Kidney tubule cell (primary cell): ENCODE measurements at places on chromosomes 16 and 17.

- no peak for DNase-seq
These were observed 583 bp upstream of the ZNF747 start for GRCh38 chr16:30535106-30535776.

GRCh38 chr16:23302045-23302956 is at the start of gene SCNN1B:
Gene SCNN1B, plus strand, starts transcription at chr16:23302302. Its CDS starts 46,298 bp downstream, at chr16:23348600.
- DNase-seq = no peak

DNA sequence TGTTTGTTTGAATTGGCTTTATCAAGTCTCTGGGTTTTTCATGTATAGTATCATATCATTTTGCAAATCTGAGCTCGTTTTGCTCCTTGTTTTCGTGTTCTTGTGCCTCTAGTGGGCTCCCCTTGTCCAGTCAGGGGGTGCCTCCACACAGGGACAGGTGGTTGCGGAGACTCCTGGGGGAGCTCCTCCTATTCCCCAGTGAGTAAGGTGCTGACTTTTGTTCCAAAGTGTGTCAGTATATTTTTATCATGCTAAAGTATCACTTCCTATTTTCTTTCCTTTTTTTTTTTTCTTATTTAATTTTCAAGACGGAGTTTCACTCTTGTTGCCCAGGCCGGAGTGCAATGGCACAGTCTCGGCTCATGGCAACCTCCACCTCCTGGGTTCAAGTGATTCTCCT is 30.3 kb upstream of the IL17C start:
- DNase-seq = no peak

DNA sequence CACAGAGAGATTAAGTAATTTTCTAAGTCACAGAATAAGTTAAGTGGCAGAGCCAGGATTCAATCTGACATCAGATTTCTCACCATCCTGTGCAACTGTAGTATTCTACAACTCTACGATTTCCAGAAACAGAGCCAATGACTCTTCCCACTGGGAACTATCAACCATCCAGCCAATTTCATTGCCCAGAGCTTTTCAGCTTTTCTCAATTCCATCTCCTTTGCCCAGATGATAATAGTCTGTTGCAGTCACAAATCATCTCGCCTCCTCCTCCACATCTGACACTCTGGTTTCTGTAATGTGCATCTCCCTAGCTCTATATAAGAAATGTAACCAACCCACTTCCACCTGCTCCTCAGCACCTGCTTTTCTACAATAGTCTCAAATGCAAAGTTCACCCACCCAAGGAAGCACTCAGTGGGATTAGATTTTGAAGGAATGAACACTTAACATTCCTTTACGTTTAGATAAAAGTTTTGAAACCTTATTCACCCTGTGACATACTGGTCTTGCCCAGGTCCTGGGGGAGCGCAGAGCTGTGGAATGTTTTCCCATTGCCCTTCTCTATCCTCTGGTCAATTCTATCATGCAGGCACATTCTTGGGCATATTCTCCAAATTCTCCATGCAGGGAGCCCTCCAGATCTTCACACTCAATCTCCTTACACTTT is 167.8 kb upstream of the ASIC2 start:
- peak; percentile 39 for DNase-seq

- DNase-seq = no peak
These were observed 261.7 kb downstream of the CEP112 start for GRCh38 chr17:65930140-65930730.
